ENCODE measurements at places on chromosomes 12 and 14.

- DNase-seq = no peak
These were observed 6.5 kb downstream of the MEG3 start for GRCh38 chr14:100832311-100832960.

DNA sequence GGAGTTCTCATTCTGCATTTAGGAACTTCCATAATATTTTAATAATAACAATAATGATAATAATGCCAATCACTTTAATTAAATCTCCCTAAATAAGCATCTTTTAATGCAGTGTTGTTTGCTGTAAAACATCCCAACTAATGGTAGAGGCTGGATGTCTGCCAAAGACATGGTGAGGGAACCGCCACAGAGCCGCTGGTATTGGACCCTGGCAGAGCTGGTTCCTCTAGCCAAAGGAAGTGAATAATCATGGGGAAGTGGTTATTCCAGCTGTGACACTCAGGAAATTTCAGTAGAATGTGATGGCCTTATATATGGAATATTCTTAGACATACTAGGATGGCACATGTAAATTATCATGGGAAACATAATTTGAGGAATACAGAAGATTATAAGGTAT is 483.3 kb downstream of the ZFP36L1 start:
- no peak for DNase-seq

- no peak for DNase-seq
These were observed 44.9 kb upstream of the AEBP2 start for GRCh38 chr12:19394385-19394784.

DNA sequence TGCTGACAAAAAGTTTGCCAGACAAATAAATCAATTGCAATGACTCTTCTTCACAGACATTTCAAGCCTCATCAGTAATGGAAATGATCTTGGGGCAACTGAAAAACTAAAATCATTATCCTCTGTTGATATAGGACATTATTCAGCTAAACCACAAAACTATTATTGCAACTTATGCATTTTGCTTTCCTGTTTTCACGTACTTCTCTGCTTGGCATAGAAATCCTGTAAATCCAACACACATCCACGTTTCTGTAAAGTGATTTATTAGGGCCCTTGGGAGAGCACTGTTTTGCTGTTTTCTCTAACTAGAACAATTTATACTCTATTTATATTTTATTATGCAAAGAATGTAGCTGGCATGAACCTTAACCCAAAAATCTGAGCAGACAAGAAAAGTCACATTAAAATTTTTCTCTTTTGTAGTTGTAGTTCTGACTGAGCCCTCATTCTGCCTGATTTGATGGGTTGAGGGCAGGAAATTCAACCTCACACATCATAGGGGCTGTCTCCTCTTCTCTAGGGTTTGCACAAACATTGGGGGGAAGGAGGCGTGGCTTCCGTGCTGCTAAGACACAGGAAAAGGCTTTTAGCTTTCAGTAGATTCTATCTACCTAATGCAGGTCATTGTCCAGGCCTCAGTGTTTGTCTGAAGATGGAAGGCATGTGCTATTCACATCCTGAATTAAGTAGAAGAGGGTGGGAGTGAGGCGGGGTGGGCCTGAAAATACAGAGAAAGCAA is 11.5 kb upstream of the NUP107 start:
- DNase-seq = peak; percentile 73

GRCh38 chr12:90858252-90858651 is 96.7 kb downstream of the CCER1 start:
- no peak for DNase-seq

DNA sequence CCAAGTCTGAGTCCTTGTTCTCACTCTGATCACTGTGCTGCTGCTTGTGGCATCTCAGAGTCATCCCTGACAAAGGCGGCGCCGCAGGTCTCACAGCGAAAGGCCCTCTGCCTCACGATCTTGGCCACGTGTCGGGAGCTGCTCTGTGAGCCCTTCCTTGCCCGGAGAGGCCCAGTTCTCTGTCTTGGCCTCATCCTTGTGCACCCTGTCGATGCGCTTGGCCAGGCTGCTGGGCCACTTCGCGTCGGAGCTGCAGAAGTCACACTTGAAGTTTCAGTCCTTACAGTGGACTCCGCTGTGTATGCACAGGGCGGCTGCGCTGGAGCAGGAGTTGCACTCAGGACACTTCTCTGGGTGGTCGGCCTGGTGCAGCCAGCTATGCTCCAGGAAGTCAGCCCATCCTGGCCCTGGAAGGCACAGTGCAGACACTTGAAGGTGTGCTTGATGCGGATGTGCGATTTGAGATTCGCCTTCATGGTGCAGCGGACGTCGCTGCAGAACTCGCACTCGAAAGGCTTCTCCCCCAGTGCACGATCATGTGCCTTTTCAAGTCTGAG is 36.4 kb upstream of the SAV1 start:
- DNase-seq = no peak

DNA sequence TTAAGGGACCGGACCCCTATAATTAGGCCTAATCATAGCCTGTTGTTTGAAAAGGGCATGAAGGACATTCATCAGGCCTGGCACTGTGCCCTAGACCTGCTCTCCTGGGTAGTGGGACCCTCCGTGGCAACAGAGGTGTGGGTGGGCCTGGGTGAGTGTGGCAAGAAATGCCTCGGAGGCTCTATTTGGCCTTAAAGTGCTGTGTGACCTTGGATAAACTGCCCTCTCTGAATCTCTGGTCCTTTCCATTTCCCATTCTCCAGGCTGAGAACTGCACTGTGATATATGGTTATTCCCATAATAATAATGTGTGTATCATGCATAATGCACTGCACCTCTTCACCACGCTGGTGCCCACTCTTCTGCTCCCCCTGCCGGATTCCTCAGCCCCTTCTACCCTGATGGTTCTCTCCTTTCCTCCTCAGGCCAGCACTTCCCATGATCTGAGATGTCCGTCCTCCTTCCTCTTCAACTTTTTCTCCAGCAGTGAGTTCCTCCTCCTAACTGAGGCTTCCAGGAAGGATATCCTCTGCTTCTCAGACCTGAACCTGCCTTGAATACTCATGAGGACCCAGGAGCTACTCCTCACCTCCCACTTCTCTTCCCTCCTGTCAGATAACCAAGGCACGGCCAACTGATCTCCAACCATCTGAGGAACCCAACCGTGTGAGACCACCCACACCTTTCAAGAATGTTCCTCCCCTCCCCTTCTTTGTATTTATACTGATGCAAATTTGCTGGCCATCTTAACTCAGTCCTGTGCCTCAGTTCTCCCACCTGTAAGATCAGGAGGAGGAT is 111.0 kb upstream of the PZP start:
- no peak for DNase-seq

DNA sequence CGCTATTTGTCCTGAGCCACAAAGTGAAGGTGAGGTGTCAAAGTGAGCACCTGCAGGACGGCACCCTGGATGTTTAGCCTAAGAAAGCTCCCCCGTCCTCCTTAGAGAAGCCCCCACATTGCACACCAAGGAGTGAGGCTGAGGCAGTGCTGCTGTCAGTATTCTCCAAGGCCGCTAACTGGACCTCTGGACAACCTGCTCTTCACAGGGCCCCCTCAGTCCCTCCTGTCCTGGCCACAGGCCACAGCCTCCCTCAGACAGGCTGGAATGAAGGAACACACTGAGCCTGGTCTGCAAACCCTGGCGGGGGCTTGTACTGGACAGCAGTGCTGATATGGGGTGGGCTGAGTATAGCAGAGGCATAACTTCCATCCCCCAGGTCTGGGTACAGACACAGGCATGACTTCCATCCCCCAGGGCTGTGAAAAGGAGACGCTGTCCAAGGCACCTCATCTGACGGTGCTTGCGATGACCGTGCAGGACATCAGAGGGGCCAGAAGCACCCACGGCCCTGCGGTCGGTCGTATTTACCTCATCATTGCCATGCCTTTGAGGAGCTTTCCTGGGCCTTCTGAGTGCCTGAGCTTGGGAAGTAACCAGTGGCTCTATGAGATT is 82.4 kb upstream of the DIO3 start:
- no peak for DNase-seq

DNA sequence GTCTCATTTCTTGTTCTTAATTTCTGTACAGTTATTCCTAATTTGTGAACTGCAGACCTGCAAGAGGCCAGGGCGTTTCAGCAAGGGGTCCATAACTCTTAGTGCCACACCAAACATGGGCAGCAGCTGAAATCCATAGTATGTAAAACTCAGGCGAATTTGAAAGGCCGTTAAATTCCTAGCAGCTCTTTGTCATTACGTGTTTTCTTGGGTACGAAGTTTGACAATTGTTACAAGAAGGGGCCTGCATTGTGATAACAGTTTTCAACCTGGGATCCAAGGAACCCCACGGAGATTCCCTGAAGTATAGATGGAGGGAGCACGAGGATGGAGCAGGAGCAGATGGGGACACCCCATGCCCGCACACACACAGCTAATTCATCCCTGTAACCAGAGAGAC is 288.0 kb downstream of the ZFP36L1 start:
- no peak for DNase-seq

DNA sequence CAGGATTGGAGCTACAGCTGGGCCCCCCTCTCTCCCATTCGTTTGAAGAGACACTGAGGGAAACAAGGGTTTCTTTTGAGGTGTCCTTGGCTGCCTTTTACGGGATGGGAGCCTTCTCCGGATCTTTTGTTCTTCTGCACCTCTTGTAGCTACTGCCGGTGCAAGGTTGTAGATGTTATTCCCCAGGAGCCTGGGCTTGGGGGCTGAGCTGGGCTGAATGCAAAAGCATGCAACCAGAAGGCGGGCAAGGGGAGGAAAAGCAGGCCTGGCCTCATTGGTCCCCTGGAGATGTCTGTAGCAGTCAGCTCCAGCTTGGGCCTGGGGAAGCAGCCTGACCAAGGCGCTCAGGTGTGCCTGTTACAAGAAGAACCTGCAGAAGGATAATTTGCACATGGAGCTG is 110.3 kb downstream of the GCH1 start:
- no peak for DNase-seq

DNA sequence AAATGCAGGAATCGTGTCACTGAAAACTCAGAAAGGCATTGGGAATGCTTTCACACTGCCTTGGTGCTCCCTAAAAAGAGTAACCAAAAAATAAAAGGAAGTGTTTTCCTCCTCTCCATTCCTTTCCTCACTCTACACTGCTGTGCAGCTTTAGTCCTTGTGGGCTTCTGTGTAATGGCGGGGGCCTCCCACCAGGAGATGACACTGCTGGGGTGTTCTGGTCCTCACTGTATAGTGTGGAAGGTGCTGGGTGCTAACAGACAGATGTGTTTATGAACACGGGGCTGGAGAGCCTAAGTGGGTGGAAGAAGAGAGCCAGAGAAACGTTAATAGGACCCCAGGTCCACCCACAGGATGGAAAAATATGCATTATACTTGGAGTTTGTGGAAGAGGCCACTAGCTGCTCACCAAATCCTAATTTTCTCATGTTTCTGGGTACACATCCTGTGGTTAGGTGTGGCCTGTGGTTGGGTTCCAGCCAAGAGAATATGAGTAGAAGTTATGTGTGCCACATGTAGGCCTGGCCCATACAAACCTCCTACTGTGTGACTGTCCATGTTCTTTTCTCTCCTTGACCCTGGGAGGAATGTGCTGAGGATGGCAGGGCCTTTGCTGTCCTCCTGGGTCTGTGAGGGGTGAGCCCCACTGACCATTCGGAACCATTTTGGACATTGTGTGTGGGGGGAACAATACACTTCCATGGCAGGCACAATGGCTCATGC is 14.0 kb upstream of the C1S start:
- no peak for DNase-seq

DNA sequence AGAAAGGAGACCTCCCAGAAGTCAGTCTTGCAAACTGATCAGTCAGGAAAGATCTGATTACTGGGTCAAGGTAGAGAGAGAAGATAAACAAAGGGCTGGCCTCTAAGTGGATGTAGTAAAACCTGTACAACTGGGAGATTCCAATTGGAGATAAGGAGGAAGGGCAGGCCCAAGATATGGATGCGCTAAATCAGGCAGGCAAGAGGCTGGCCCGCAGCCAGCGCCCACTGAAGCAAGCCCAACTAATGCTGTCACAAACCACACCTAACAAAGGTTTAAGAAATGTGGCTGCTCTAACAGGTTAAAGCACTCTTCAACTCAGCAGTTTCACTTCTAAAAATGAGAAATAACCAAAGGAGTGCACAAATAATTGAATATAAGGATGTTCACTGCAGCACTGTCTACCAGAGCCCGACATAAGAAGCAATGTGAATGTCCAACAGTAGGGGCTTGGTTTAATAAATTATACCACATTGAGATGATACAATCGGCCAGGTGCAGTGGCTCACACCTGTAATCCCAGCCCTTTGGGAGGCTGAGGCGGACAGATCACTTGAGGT is 4.7 kb downstream of the GLTP start:
- DNase-seq = no peak

GRCh38 chr12:6198556-6198955 is 1.6 kb upstream of the CD9 start:
- DNase-seq = no peak

DNA sequence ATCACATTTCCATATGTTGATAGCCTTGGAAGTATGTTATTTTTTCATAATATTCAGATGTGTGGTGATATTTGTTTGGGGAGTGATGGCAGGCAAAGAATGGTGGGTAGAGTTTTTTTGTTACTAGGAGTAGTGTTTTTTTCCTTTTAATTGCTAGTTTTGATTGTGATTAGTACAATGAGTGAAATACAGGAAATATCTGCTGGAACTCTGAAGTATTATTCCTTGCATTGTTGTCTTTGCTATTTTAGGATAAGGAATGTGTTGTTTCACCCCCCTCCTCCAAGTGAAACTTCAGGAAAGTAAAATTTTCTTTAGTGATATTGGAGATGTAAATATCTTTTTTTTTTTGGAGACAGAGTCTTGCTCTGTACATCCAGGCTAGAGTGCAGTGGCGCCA is 105.4 kb downstream of the DIP2B start:
- no peak for DNase-seq

All from activated CD4-positive, alpha-beta T cell treated with anti-CD3 and anti-CD28 coated beads for 36 hours (primary cell).